ENCODE measurements at places on chromosomes 7 and 10.

DNA sequence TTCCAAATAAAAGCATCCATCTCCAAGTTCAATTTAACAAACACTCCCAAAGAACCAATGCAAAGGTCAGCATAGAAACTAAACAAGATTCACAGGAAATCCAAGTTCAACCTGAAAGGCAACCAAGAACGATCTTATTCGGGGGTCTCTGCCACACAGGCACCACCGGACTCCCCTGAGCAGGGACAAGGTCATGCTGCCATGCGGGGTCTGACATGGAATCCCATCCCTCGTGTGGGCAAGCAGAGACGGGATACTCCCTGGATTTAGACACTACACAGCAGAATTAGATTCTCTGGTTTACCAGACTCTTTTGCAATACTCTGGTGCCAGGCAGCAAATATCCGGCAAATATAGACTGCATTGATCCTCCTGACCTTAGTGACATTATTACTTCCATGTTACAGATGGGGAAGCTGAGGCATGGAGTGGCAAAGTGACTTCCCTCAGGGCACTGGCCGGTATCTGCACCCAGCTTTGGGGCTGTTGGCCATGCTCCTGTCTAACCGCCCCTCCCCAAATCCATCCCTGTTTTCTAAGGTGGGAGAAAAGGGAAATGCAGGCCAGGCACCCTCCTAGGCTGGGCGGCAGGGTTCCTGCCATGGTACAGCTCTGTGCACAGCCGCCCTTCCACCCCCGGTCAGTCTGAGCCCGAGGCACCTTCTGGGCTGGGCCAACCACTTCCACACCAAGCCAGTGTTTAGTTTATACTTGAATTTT, 111.8 kb downstream of the VIPR2 start:
- no peak for ATAC-seq

- no peak for ATAC-seq
Observed at GRCh38 chr7:33909318-33909717, 4.0 kb downstream of the BMPER start.

DNA sequence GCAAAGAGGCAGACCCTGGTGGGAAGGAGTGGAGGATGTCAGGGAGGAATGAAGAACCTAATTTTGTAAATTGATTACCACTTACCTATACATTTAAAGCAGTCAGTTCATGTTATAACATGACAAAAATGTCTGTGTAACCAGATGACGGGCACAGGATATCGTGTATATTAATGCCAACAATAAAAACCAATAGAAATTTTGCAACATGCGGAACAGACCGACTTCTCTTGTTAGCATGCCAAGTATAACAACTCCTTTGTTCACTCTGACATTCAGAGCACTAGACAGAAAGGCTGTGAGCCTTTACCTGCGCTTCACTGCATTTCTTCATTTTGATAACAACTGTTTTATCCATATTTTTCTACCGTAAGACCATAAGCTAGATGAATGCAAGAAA, 29.9 kb downstream of the CDK6 start:
- ATAC-seq, result no peak

- no peak for ATAC-seq
Observed at GRCh38 chr7:100629117-100629716, 12.1 kb downstream of the TFR2 start.

DNA sequence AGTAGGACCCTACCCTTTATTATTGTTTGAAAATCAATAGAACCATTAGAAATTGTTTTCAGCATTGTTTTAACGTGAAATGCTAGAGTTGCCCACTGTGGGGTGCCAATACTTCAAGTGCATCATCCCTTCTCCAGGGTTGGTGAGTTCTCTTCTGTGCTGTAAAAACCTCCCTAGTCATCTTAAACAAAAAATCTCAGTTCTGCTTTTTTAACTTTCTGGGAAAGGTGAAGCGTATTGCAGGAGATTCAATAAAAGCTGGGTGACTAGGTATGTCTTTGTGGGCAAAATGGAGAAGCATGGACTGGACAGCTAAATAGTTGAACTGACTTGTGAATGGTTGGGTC, 699.1 kb downstream of the SUGCT start:
- ATAC-seq, result no peak

- no peak for ATAC-seq
Observed at GRCh38 chr10:59868696-59869593, 37.4 kb downstream of the CCDC6 start.

- ATAC-seq, result no peak
Observed at GRCh38 chr10:6986927-6987326, 406.9 kb upstream of the PRKCQ start.

DNA sequence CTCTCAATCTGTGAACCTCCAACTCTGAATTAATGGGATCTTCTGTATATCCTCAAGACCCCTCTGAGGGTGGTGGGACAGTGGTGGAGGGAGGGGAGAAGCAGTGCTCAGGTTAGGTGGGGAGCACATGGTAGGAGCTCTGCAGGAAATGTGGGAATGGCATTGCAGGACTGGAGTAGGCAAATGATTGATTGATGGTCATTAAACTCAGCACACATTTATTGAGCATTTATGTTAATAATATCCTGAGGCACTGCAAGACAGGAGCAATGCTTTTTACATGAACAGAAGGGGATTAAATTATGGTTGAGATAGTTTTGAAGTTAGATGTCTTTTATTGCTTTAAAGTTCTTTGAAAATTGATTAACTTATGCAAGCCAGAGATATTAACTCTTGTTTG, 14.1 kb downstream of the BMPER start:
- ATAC-seq, result no peak

GRCh38 chr10:130425881-130426435, 289.8 kb downstream of the GLRX3 start:
- no peak for ATAC-seq

- no peak for ATAC-seq
Observed at GRCh38 chr7:159201722-159202330, 57.2 kb upstream of the VIPR2 start.

GRCh38 chr7:104142147-104142546, 65.7 kb downstream of the ORC5 start:
- no peak for ATAC-seq

DNA sequence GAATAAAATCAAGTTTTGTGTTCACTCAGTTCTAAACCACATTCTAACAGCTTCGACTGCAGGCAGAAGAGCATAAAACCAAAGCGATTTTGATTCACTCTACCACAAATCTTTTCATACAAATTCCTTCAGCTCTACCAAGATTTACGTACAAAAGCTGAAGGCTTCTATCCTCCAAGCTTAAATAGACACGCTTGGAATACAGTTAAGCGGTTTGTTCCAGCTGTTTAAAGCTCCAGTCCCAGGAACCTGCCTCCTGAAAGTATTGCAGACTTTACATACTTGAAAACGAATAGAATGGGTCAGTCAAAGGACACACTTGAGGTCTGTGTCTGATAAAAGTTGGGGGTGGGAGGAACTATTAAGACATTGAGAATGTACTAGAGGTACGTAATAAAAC, 102.9 kb downstream of the MPP7 start:
- ATAC-seq, result no peak
